ENCODE measurements at places on chromosomes 12 and 14.

DNA sequence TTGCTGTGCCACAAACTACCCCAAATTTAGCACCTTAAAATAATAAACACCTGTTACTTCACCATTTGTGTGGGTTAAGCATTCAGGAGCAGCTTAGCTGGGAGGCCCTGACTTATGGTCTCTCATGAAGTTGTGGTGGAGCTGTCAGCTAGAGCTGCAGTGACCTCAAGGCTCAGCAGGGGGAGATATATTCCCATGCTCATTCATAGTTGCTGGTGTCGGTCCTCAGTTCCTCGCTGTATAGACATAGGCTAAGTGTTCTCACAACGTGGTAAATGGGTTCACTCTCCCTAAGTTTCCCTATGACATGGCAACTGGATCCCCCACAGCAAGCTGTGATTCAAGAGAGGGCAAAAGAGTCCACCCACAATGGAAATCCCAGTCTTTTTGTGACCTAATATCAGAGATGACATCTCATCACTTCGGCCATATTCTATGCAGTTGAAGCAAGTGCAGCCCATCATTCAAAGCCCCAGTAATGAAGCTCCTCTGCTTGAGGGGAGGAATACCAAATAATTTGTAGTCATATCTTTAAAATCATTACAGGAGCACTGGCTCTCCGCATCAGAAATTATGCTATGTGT lies 41.1 kb downstream of the PRB3 start:
- no peak for DNase-seq

DNA sequence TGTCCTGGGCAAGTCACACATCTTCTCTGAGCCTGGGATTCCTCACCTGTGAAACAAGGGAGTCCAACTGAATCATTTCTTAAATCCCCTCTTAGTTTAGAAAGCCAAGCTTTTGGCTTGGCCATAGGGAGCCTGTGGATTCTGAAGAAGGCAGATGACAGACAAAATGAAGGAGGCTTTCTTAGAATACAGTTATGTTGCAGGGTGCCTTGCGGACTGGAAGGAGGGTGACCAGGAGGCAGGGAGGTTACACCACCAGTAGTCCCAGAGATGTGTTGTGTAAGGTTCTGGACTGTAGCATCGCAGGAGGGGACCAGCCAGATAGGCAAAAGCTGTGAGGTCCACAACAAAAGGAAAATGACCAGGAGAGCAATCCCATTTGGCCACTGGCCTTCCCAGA lies 8.2 kb upstream of the ACVR1B start:
- no peak for DNase-seq

- no peak for DNase-seq
Observed at GRCh38 chr14:87491816-87492215, 501.2 kb downstream of the GALC start.

GRCh38 chr14:92176476-92176875 lies 54.7 kb downstream of the CPSF2 start:
- DNase-seq, result no peak

DNA sequence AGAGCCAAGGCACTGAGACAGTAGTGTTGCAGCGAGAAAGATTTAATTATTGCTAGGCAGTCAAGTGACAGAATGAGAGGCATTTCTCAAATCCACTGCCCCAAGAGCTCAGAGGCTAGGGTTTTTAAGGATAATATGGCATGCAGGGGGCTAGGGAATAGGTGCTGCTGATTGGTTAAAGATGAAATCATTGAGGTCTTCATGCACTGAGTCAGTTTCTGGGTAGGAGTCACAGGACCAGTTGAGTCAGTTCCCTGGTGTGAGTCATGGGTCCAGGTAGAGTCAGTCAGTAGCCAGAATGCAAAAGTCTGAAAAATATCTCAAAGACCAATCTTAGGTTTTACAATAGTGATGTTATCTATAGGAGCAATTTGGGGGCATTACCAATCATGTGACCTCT lies 323.8 kb downstream of the RGS6 start:
- DNase-seq, result no peak

DNA sequence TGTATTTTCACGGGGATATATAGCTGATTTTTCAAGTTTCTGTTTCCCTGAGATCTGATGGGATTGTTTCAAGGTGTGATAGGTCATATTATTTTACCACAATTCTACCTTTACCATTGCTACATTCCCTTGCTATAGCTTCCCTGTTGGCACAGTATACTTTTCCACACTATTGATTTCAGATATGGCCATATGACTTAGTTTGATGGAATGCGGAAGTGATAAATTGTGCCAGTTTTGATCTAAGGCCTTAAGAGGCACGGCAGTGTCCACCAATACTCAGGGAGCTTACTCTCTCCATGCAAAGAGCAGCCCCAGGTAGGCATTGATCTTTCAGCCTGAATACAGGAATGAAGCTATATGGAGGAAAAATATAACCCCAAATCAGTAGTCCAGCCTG lies 315.7 kb downstream of the SLC16A7 start:
- no peak for DNase-seq

DNA sequence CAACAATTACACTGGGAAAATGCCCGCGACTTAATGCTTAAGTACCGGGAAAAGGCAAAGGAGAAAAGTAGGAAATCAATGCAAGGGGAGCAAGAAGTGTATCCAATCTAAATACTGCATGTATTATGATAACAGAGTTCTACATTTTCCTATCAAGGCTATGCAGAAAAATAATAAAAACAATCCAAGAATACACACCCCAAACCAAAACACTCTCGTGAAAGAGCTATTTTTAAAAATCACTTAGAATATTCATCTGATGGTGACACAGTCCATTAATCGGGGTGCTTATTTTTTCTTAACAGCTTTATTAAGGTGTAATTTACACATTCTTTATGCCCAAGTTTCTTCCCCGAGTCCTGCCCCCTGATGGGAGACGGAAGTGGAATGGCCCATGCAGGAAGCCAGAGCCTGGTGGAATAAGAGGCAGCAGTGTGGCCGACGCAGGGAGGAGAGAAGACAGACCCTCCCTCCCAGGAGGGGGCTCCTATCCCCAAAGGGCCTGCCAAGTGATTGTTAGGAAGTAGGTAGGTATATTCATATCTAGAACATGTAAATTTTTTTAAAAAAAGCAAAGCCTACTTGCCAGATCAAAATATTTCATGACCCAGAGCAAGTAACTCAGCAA lies 174.3 kb downstream of the FOXN3 start:
- DNase-seq, result no peak
